Fibroblast of skin of left biceps (primary cell): ENCODE measurements at places on chromosomes 13 and 19.

DNA sequence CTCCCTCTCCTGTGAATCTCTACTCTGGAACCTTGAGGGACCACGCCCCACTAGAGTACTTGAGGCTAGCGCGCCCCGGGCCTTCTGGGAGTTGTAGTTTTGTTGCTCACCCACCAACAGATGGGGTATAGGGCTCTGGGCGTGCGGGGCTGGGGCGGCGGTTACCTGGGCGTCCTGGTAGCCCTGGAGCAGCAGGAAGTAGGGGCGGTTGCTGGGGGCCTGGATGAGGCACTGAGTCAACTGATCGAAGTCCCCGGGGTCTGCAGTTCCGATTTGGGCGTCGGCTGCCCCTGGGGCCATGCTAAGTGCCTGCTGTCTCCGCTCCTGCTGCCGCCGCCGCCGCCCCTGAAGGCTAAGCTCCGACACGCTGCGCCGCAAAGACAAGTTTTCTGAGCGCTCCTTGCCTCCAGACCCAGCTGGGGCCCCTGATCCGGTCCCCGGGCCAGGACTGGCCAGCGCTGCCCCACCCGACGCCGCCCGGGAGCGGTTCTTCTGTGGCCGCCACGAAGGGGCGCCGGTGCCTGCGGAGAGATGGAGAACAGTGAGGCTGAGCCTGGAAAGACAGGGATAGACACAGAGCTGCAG is 5.3 kb downstream of the RASIP1 start:
- DNase-seq = no peak

DNA sequence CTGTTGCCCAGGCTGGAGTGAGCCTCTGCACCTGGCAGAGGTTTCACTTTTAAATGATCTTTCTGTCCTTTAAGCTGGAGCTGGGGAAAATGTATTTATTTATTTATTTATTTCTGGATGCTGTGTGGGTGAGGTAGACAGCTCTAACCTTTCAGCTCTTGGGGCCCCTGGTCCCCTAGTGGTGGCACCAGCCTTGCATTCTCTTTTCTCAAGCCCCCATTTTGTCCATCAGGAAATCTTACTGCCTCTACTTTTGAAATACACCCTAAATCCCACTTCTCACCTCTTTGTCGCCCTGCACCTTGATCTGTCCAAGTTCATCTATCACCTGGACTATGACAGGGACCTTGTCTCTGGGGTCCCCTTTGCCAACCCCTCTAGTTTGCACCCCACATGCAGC is 2.1 kb upstream of the B9D2 start:
- DNase-seq = no peak

DNA sequence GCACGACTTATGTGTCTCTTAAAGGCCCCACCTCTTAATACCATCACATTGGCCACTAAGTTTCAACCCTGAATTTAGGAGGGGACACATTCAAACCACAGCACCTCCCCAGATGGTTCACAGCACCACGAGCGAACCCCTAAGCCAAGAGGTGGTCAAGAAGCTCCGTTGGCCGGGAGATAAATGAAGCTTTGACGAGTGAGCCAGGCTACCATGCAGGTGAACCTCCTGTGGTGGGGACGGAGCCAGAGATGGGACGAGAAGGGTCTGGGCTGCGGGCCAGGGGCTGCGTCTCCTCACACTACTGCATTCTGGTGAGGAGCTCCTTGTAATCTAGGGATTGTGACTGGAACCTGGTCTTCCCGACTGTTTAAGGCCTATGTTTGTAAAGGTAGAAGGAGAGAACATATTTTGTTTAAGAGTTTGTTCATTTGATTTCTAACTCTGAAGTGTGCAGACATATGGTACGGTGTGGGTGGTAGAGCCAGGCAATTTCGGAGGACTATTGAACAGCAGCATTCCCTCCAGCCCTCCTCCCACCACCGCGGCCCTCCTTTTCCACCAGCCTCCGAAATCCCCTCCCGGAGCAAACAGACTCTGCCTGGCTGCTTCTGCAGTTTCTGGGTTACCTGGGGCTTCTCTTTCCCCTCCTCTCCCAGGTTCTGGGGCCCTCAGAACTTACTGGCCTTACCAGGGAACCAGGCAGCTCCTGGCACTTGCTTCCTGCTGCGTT is 31.3 kb downstream of the SIAH3 start:
- no peak for DNase-seq

- DNase-seq = no peak
Measured at GRCh38 chr19:50206191-50206590, 2.8 kb downstream of the MYH14 start.

GRCh38 chr13:60260440-60260839 is 96.7 kb upstream of the DIAPH3 start:
- DNase-seq = no peak

DNA sequence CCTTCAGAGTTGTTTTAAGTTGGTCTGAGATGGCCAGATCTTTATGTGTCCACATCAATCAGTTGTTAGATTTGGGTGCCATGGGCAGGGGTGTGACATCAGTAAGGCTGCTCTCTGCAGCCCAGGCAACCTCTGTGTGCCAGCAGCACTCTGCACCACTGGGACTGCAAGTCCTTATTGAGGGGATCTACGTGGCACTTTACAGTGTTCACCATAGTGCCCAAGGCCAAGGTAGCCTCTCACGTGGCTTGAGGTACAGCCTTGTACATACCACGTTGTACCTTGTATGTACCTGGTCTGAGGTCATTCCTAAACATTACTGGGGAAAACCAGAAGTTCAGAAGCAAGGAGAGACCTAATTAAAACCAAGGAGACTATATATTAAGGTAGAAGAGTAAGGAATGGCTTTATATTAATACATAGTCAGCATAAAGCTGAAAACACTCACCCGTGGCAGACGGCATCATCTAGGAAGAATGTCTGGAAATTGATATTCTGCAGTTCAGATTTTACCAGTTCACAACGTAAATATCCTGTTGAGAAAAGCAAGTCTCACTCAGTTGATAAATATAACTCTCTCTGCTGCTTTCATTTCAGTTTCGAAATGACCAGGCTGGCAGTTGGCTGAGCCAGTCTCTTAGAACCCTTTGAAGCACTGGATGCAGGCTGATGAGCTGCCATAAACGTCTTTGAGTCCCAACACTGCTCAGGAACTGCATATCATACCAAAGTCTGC is 128.8 kb downstream of the ZDHHC20 start:
- DNase-seq = no peak

DNA sequence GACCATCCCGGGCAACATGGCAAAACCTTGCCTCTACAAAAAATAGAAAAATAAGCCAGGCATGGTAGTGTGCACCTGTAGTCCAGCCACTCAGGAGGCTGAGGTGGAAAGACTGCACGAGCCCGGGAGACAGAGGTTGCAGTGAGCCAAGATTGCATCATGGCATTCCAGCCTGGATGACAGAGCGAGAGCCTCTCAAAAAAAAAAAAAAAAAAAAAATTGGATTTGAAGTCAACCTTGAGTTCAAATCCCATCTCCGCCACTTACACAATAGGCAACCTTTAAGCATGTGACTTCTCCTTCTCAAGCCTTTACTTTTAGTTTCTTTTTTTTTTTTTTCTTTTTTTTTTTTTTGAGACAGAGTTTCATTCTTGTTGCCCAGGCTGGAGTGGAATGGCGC is 12.0 kb downstream of the KASH5 start:
- DNase-seq = no peak

GRCh38 chr13:112818040-112818697 is 128.3 kb downstream of the ATP11A start:
- no peak for DNase-seq

DNA sequence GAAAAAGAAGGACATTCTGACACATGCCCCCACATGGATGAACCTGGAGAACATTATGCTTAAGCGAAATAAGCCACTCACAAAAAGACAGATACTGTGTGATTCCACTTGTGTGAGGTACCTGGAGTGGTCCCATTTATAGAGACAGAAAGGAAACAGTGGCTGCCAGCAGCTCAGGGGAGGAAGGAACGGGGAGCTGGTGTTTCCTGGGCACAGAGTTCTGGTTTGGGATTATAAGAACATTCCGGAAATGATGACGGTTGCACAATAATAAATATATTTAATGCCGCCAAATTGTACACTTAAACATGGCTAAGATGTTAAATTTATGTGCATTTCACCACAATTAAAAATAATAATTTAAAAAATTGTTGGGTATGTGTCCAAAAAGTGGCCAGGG is 33.0 kb downstream of the SERP2 start:
- DNase-seq = no peak

DNA sequence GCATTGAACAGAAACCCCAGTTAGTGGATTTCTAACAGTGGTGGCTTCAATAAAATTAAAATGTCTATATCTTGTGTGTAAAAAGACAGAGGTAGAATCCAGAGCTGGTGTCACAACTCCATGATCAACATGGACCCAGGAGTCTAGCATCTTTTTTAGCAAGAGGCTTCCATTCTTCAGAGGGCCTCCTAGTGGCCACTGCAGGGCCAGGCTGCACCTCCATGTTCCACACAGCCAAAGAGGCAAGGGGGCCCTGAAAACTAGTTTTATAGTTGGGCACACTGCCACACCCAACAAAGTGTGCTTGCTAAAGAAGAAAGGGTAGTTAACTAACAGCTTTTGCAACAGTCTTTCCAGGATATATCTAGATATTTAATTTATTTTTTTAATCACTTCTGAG is 12.9 kb downstream of the N4BP2L1 start:
- DNase-seq = no peak

DNA sequence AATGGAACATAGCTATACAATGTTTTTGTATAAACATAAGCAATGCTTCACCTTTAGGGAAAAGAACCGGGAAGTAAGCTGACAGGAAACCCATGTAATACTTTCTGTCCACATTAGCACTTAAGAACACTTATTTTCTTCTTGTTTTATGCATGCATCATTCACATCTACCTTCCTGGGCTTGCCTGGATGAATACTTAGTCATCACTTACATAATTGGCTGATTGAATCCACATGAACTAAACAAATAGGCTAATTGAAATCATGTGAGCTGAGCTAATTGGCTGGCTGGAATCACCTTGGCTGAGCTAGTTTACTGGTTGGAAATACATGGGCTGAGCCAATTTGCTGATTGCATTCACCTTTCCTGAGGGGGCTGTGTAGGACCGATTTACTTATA is 78.8 kb downstream of the ZNF726 start:
- DNase-seq = no peak

DNA sequence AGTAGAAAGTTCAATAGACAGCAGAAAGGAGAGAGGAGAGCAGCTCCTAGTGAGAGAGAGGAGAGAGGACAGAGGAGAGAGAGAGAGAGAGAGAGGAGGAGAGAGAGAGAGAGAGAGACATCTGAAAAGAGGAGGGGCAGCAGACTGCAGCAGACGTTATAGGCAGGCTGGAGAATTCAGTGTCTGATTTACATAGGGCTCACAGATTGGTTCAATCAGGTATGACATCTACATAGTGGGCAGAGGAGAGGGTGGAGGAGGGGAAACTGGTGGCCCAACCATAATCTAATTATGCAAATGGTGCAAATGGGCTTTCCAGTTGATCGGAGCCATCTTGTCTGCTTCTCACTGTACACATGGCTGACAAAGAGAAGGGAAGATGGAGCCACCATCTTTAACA is 221.3 kb upstream of the TRPC4 start:
- DNase-seq = no peak

- peak; percentile 37 for DNase-seq
Measured at GRCh38 chr13:66424422-66424821, 805.7 kb downstream of the PCDH9 start.

- no peak for DNase-seq
Measured at GRCh38 chr13:108069521-108070210, 145.7 kb downstream of the LIG4 start.

DNA sequence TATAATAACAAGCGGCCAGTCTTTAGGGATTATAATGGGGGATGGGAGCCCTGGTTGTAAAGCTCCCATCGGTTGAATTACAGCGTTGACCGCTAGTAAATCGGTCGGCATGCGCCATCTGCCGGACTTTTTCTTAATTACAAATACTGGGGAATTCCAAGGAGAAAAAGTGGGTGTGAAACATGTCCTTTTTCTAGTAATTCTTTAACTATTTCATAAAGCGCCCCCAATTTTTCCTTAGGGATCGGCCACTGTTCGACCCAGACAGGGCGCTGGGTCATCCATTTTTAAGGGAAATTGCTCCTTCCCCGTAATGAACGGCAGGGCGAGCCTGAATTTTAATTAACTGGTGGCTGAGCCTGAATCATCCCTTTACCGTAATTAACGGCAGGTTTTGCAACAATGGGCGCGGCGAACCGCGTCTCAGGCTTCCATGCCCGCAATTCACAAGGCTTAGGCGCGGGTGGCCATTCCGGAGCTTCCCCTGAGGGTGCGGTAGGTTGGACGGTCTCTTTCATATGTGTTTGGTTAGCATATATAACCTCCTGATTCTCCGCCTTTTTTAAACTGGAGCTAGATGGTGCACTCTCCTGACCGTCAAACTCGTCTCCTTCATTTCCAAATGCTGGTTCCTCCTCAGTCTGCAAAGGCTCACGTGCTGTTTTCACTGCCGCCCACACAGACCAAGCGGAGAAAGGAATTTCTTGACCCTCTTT is 30.2 kb upstream of the EVI5L start:
- peak; percentile 13 for DNase-seq

GRCh38 chr13:111203736-111204389 is 88.8 kb downstream of the ARHGEF7 start:
- no peak for DNase-seq

- peak; percentile 84 for DNase-seq
Measured at GRCh38 chr13:101706651-101707050, 254.2 kb downstream of the ITGBL1 start.

GRCh38 chr19:47111682-47112165 is 1.9 kb downstream of the ZC3H4 start:
- DNase-seq = no peak

GRCh38 chr13:110944968-110945927 is 30.4 kb upstream of the ANKRD10 start:
- no peak for DNase-seq

- DNase-seq = no peak
Measured at GRCh38 chr19:29285878-29286277, 72.9 kb upstream of the UQCRFS1 start.

GRCh38 chr13:113456116-113456702 is 2.9 kb upstream of the ADPRHL1 start:
- no peak for DNase-seq

- no peak for DNase-seq
Measured at GRCh38 chr13:44627441-44627840, 51.3 kb upstream of the TSC22D1 start.

GRCh38 chr19:47476438-47476972 is 4.8 kb upstream of the SLC8A2 start:
- DNase-seq = no peak

DNA sequence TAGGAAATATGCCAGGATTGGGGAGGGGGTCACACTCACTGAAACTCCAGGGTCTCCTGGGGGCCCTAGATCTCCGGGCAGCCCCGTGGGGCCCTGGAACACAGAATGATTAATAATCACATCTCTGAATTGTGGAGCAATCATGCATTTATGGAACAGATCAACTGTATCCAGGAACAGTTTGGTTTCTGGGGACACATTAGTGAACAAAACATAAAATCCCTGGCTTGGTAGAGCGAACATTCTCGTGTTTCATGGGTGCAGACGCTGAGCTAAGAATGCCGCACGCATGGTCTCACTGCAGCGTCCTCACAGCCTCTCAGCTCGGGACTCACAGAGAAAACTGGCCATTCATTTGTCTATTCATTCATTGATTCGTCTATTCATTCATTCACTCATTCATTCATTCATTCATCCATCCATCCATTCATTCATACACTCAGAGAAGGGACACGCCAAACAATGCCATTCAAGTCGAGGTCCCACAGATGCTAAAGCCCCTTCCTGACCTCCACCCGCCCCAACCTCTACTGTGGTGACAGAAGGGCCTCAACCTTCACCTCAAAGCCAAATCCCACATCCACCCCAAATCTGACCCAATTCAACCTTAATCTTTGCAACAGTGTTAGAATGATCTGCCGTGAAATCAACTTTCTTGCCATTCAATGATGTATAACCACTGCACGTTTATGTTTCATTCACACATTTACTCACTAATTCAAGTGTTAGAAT is 35.0 kb upstream of the OLFM2 start:
- DNase-seq = no peak
